Activated naive CD4-positive, alpha-beta T cell (primary cell): ENCODE measurements at places on chromosomes 7 and 10.

DNA sequence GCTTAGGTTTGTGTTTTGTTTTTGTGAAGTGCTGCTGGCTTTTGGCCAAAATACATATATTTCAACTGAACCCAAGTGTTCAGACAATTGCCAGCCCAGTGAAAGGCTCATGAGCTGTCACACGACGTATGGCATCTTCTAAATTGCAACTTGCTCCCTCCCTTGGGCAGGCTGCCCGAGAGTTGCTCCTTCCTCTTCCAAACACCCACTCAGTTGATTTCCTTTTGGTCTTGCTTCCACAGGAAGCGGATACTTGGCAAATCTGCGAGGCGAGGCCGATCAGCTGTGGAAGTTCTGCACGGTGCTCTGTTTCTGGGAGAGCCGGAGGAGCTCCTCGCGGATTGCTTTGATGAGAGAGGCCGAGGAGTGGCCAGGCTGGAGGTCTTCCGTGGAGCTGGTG lies 39.6 kb upstream of the ATP6V0A4 start:
- DNase-seq: no peak

DNA sequence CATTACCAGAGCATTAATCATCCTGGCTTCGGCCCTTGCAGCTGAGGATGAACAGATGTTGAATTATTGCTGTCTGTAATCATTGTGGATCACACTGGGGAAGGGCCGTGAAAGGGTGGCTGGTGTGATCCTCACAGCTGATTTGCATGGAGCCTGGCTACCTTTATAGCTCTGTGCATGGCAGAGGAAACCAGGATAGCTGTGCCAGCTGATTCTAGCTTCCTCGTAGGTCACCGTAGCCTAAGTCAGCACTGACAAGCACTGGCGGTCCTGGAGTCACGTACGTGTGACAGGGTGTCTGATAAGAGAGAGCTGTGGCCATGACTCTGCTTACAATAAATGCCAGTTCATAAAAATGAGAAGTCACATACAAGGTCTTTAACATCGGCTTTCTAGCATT lies 76.5 kb downstream of the INSYN2A start:
- DNase-seq: no peak

- no peak for DNase-seq
Observed at GRCh38 chr10:8017277-8017676, 37.2 kb upstream of the GATA3 start.

DNA sequence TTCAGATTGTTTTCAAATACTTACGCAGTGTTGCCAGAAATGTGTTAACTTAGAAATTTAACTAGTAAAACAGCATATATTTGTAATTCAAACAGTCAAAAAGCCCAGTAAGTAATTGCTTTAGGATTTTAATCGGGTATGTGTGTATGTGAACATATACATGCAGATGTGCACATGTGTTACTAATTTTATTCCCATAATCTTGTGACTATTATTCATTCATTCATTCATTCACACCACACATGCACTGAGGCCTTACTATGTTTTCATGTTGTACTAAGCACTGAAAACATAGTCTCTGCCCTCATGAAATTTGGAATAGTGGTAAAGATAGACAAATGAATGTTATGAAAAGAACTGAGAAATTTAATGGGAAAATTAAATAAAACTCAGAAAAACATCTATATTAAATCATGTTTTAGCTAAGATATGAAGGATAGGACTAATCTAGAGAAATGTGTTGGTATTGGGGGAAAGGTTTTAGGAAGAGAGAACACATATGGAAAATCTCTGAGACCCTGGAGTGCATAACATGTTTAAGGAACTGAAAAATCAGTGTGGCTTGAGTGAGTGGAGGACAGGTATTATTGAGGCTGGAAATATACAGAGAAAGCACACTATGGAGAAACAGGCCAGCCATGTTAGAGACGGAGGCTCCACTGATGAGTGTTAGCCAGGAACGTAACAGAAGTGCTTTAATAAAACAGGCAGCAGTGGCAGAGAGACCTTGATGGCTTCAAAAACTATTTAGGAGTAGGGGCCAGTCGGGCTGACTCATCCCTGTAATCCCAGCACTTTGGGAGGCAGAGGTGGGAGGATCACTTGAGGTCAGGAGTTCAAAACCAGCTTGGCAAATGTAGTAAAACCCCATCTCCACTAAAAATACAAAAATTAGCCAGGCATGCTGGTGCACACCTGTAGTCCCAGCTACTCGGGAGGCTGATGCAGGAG lies 80.3 kb downstream of the HDAC9 start:
- DNase-seq: no peak

DNA sequence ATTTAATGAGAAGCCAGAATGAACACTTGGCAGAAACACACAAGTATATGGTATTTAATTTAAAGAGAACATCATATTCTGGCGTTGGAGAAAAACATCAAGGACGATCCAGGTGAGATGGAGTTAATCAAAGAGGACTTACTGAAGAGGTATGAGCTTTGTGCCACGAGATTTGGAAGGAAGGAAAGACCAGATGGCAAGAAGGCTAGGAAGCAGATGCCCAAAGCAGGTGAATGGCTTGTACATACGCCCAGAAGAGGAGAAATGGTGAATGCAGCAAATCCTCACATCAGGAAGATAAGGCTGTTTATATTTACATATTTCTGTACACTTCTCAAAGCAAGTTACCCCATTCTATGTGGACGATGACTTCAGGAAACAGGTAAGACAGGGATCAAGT lies 163.9 kb upstream of the PLXNA4 start:
- no peak for DNase-seq

- no peak for DNase-seq
Observed at GRCh38 chr7:24283897-24284698, at the start of gene NPY. TSS of gene NPY (plus strand) at chr7:24284190. CDS start at chr7:24285241, 1,051 bp downstream.

DNA sequence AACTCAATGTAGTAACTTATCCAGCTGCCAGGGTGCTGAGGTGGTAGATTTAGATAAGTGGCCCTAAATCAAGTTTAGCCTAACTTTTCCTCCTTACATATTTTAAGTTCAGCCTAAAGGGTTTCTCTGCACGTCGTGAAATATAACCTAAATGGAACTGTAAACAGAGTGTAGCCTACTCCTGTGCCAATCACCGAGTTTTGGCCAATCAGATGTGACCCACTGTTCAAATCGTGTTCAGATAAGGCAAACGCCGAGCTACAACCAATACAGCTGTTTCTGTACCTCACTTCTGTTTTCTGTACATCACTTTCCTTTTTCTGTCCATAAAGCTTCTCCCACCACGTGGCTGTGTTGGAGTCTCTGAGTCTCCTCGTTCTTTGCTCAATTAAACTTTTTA lies 904.2 kb upstream of the POT1 start:
- no peak for DNase-seq
